DMS153 (cell line): ENCODE measurements at places on chromosomes 6 and 20.
A peak's percentile ranks its signal among the peaks of the same experiment; 100 is the strongest.

DNA sequence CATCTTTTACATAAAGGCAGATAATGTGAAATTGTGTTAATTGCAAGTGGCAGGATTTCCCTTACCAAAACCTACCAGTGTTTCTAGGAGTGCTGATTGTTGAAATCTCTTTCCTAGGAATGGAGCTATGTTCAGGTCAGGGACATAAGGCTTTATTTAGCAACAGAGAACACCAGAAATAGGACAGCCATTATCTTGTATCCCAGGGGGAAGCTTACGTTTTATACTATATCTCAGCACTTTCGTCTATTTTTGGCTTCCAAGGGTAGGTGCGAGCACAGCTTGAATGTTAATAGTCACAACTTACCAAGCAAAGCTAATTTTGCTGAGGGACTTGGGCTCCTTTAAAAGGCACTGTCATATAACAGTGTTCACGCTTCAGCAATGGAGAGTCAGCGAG lies 94.0 kb downstream of the SYCP2 start:
- no peak for DNase-seq

GRCh38 chr6:150720774-150721233 lies 121.1 kb downstream of the PLEKHG1 start:
- DNase-seq, result peak; percentile 79

GRCh38 chr6:33567836-33568235 lies 12.2 kb downstream of the BAK1 start:
- DNase-seq, result no peak

DNA sequence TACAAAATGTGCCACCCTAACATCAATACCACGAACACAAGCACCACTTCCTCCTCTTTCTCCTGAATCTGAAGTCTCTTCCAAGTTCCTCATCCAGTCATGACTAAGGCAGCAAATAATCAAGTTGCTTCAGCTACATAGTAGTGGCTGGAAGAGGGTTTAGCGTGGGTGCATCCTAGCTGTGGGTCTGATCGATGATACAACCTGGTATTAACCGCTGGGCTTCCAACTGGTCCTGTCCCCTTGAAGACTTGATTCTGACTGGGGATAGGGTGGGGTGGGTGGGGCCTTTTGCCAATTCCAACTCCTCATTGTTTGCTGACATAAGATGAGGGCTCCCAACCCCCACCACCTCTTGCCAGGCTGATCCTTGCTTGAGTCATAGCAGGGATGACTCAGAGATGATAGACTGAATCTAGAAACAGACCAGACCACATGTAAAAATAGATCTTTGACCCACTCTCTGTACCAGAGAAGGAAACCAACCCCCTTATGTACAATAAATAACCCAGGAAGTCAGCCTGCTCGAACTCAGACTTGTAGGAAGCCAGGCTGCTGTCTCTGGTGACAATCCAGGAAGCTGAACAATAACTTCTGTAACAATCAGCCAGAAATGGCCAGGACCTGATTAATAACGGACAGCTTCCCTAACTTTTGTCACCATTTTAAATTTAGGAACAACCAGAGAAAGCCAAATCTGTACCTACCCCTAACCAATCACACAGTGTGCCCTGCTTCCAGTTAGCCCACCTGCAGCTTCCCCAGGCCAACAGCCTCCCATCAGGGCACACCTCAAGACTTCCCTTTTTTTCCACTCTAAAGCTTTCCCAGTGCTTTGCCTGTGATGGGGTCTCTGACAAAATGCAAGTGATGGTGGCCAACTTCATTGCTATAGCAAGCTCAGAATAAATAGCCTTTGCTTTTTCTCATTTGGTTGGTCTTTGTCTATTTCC lies 68.9 kb upstream of the FAM184A start:
- DNase-seq, result peak; percentile 61

GRCh38 chr6:41177287-41177686 lies 14.4 kb upstream of the TREM2 start:
- DNase-seq, result no peak

- no peak for DNase-seq
Observed at GRCh38 chr6:144722925-144723324, 437.8 kb downstream of the UTRN start.

GRCh38 chr6:20481281-20481680 lies 53.0 kb upstream of the CDKAL1 start:
- no peak for DNase-seq
